ENCODE measurements at places on chromosomes 5 and 9. TPM values are rescaled to one million over a fixed set of nuclear protein-coding genes. Genes with fewer than 3 reads are reported as not detected.

The WWC1 gene
- 1.1 TPM for total RNA-seq

The PCDHGA7 gene
- total RNA-seq: 8.0 TPM

The CDH10 gene
- not detected for total RNA-seq

The NOTCH1 gene
- total RNA-seq: 28.0 TPM

The NTNG2 gene
- 2.9 TPM for total RNA-seq

The CCNI2 gene
- not detected for total RNA-seq

The PDCD1LG2 gene
- total RNA-seq: 1.1 TPM

The TMEM252 gene
- total RNA-seq: not detected

The CCDC152 gene
- 0.50 TPM for total RNA-seq

GRCh38 chr9:82969291-82969690 is 93.7 kb downstream of the RASEF start:
- no peak for DNase-seq

DNA sequence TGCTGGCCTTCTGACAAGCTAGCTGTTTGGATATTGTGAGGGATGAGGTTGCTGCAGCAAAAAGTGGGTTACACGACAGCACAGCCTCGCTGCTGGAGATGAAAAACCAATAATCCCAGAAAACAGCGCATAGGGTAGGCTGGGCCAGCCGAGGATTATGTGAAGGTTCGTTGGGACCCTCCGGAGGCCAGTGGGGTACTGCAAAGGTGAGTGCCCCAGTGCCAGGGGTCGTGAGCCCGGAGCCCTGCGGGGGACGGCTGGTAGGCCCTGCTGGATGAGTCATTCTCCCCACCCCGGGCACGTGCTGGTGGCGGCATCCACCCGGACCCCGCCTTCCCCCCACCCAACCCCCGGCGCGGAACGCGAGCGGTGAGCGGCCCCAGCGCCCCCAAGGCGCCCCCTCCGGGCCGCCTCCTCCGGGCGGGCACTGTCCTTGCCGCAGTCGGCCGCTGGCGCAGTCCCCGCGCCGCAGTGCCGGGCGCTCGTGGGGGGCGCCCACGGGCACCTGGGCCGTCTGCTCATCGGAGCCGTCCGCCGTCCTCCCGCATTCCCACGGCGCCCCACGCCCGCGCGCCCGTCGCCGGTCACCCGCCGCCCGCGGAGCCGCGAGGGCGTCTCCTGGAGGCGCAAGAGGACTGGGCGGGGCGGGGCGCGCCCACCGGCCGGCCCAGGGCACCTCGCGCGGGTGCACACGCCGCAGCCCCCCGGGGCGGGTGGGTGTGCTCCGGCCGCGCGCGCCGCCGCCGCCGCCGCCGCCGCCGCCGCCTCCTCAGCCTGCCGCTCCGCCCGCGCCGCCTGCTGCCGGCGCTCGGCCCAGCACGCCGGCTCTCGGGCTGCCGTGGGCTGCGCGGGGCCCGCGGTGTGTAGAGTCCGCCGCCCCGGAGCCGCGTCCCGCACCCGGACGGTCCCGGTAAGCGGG is at the start of gene PHF24:
TSS of gene PHF24 (plus strand) at position 794 of the 919 bp plus-strand sequence. CDS start 13,014 bp downstream, outside the sequence.
- DNase-seq: no peak

- no peak for DNase-seq
These were observed 110.0 kb downstream of the PAM start for GRCh38 chr5:102865171-102865509.

GRCh38 chr9:125524583-125525355 is 182.2 kb downstream of the MAPKAP1 start:
- no peak for DNase-seq

DNA sequence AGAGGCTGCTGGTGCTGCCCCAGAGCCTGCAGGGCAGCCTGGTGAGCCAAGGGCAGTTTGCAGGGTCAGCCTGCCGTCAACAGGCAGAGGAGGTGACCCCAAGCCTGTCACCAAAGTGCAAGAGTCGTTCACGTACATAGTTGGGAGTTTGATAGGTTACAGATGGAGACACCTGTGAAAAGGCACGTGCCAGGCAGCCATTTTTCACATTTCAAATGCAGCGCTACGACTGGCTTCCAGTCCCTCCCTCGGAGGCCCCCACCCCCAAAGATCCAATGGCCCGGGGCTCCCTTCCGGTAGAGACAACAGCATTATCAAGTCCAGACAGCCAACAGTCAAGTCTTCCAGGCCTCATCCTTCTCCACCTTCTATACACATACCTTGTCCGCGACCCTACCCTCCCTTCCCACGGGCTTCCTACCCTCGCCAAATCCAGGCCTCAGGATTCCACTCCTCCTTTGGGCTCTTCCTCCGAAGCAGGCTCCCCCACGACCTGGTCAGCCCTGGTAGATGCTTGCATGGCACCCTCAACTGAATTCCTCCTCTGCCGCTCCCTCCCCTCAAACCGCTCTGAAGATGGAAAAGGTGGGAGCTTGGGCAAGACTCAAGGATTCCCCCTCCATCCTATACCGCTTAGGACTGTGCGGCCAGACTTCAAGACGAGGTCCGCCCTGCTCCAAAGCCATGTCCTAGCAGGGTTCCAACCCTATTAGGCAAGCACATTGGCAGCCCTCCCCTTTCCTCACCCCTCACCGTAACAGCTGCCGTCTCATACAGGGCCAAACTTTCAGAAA is 13.2 kb downstream of the HNRNPH1 start:
- no peak for DNase-seq

GRCh38 chr5:123696921-123697341 is 185.0 kb downstream of the CSNK1G3 start:
- peak; percentile 78 for DNase-seq

GRCh38 chr5:172556262-172556661 is 84.8 kb upstream of the NEURL1B start:
- no peak for DNase-seq

- no peak for DNase-seq
These were observed 76.2 kb upstream of the NEURL1B start for GRCh38 chr5:172564883-172565282.

GRCh38 chr9:101408374-101409078 is 9.9 kb downstream of the ZNF189 start:
- no peak for DNase-seq

- no peak for DNase-seq
These were observed 24.7 kb upstream of the NOL6 start for GRCh38 chr9:33498387-33498786.

DNA sequence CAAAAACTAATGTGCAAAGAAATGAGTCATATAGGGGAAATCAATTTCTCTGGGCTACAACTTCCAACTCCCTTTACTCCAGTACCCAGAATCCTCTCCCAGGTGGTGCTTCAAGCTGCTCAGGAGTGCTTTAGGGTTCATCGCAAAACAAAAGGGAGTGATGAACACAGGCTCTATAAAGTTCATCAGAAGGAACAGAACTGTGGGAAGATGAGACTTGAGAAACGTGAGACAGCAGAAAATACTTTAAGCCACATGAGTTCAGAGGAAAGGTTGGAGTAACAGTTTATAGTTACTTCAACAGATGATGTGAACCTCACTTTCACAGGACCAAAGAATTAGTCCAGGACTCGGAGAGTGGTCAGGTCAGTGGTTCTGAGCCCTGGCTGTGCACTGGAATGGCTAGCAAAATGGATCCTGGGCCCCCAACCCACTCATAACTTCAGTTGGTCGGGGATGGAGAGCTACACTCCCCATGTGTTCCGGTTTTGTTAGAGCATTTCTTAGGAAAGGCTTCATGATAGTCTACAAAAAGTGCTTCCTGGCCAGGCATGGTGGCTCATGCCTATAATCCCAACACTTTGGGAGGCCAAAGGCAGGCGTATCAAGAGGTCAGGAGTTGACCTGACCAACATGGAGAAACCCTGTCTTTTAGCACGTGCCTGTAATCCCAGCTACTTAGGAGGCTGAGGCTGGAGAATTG is 4.3 kb downstream of the RPL12 start:
- DNase-seq: no peak

GRCh38 chr9:90787771-90788460 is 13.7 kb upstream of the SYK start:
- DNase-seq: no peak

DNA sequence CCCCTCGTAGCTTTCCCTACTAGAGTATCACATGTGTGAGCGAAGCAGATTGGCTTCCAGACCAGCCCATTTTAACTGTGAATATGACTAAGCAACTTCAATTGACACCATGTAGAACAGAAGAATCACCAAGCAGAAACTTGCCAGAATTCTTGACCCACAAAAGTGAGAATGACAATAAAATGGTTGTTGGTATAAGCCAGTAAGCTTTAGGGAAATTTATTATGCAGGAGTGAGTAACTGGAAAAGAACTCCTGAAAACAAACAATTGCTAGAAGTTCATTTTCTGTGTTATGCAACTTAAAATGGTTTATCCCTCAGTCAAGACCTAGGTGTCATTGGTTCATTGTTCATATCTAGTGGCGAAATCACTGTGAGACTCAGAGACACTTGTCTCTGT is 303.1 kb downstream of the DMRT2 start:
- no peak for DNase-seq

GRCh38 chr5:5183189-5183699 is 43.1 kb downstream of the ADAMTS16 start:
- no peak for DNase-seq

GRCh38 chr5:172506921-172507320 is 52.6 kb upstream of the SH3PXD2B start:
- peak; percentile 14 for DNase-seq

- no peak for DNase-seq
These were observed 799.1 kb downstream of the TAF11L14 start for GRCh38 chr5:18433336-18433735.

GRCh38 chr5:132388244-132389050 is 18.9 kb downstream of the SLC22A5 start:
- DNase-seq: no peak

DNA sequence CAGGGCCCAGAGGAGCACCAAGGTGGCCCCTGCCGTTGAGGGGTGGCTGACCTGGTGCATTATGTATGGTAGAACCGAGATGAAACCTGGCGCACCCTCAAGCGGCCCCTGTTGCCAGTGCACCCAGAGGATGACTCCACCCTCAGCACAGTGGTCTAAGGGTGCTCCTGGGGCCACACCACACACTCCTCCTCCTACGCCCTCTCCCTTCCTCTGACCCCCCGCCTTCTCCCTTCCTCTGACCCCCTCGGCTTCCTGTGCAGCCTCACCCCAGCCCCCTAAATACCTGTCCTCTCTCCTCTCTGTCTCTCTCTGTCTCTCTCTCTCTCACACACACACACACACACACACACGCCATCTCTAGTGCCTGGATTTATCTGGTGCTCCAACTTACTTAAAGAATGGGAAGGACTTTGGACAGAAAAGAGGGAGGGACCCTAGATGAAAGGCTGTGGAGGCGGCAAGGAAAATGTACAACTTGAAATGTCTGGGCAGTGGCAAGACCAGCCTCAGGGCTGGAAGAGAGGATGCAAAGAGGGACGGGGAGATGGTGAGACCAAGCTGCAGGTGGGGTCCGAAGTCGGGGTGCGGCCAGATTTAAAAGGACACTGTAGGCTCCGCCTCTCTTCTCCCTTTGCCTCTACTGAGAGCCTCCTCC is 18.2 kb upstream of the SLC30A5 start:
- DNase-seq: no peak

GRCh38 chr9:33817327-33818166 is 587 bp downstream of the UBE2R2 start:
- peak; percentile 67 for DNase-seq

DNA sequence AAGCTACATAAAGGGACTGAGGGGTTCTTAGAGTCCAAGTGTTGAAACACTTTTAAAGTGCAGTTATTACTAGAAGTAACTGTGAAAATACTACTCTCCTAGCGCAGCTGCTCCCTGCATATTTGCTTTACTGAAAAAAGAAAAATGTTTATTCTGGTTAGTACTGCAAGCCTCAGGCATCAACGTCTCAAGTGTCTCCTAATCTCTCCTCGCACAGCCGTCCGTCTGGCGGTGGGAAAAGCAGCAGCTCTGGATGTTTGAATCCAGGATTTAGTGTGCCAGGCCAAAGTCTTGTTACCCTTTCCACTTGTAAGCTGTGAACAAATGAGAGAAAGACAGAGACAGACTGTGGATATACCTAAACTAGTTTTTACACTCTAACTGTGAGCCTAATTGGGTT is 31.1 kb downstream of the RORB start:
- no peak for DNase-seq

- no peak for DNase-seq
These were observed 412.7 kb downstream of the EFNA5 start for GRCh38 chr5:107257885-107258520.

GRCh38 chr5:102583276-102584124 is 84.7 kb upstream of the SLCO6A1 start:
- DNase-seq: no peak

GRCh38 chr9:132560616-132561202 is 21.7 kb upstream of the BARHL1 start:
- no peak for DNase-seq

DNA sequence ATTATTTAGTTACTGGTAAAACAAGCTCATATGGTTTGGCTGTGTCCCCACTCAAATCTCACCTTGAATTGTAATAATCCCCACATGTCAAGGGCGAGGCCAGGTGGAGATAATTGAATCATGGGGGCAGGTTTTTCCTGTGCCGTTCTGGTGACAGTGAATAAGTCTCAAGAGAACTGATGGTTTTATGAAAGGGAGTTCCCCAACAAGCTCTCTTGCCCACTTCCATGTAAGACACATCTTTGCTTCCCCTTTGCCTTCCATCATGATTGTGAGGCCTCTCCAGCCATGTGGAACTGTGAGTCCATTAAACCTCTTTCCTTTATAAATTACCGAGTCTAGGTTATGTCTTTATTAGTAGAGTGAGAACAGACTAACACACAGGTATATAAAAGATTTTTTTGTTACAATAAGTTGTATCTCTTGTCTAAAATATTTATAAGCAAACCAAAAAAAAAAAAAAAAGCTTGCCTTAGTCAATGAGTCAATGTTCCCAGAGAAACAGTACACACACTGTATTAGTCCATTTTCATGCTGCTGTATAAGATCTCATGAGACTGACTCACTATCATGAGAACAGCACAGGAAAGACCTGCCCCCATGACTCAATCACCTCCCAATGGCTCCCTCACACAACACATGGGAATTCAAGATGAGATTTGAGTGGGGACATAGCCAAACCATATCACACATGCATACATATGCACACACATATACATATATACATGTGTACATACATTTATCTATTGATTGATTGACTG is 138.3 kb downstream of the BASP1 start:
- DNase-seq: no peak

- no peak for DNase-seq
These were observed 218.8 kb downstream of the MCTP1 start for GRCh38 chr5:95066048-95066447.

DNA sequence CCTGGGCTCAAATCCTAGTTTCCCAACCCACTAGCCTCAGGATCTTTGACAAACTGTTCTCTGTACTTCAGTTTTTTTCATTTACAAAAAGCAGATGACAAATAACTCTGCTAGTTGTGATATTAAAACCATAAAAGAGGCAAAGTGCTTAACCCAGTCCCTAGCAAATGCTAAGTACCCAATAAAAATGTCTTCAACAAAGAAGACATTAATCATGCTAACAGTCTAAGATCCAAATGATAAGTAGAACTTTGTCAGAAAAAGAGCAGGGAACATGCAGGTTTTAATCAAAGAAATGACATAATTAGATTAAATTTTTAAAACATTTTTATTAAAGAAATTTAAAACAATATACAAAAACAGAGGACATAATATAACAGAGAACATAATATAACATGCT is 203.0 kb upstream of the ADRA1B start:
- no peak for DNase-seq

GRCh38 chr5:78420548-78420947 is 60.1 kb downstream of the SCAMP1 start:
- no peak for DNase-seq
